ENCODE measurements at places on chromosomes 11 and 22.

DNA sequence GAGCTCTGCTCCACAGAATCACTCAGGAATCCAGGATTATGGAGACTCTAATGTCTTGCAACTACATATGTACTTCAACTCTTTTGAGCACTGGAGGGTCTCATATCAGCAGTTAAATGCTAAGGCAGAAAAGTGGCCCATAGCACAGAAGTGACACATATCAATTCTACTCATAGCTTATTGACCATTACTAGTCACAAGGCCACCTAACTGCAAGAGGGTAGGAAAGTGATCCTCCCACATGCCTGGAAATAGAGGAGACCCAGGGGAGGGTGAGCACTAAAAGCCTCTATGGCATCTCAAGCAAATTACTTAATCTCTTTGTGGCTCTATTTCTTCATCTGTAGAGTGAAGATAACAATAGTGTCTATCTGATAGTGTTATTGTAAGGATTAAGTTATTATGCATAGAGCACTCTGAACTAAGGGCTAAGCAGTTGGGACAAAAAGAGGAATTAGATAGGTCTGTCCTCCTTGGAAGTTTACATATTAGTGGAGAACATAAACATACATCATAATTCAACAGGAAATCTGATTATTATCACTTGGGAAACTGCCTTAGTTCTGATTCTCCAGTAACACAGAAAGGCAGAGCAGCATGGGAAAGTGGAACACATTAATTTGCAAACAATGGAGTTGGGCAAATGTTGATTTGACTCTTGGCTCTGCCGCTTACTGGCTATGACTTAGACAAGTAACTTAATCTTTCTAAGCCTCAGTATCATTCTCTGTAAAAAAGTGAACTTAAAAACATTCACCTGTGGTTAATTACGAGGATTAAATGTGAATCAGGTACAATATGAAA is 25.1 kb upstream of the USP47 start:
- no peak for DNase-seq

- no peak for DNase-seq
Observed at GRCh38 chr22:41676134-41676533, 12.5 kb downstream of the SNU13 start.

GRCh38 chr11:70833011-70833410 is 419.4 kb downstream of the SHANK2 start:
- DNase-seq = no peak

DNA sequence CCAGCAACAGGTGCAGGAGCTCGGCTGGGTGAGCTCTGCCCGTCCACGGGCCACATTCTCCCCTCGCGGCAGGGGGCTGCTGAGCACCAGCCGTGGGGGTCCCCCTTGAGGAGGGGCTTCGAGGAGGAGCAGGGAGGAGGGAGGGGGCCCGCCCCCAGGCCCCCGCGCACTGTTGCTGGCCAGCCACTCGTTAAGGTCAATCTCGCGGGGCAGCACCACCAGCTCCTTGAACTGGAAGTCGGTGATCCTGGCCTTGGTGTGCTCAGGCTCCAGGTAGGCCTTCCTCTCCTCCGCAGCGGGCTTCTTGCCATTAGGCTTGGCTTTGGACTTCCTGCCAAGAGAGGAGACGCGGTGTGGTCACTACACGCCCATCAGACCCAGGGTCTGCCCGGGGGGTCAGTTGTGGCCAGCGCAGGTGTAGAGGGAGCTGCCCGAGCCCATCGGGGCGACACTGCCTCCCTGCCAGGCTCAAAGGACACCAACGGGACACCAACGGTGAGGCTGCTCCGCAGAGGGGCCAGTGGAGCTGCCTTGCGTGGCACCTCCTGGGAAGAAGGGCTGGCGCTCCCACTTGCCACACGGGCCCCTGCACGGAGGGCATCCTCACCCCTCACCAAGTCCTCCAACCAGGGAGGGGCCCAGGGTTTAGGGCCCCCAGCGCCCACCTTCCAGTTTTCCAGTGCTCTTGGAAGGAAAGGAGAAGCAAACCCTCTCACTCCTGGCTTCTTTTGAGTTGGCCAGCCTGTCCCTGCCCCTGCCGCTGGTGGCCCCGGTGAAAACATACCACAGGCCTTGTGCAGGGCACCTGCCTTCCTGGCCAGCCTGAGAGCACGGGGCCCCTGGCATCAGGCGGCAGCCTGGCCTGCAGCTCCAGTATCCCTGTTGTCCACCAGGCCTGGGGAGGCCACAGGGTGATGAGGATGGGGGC is 5.8 kb downstream of the MOB2 start:
- no peak for DNase-seq

DNA sequence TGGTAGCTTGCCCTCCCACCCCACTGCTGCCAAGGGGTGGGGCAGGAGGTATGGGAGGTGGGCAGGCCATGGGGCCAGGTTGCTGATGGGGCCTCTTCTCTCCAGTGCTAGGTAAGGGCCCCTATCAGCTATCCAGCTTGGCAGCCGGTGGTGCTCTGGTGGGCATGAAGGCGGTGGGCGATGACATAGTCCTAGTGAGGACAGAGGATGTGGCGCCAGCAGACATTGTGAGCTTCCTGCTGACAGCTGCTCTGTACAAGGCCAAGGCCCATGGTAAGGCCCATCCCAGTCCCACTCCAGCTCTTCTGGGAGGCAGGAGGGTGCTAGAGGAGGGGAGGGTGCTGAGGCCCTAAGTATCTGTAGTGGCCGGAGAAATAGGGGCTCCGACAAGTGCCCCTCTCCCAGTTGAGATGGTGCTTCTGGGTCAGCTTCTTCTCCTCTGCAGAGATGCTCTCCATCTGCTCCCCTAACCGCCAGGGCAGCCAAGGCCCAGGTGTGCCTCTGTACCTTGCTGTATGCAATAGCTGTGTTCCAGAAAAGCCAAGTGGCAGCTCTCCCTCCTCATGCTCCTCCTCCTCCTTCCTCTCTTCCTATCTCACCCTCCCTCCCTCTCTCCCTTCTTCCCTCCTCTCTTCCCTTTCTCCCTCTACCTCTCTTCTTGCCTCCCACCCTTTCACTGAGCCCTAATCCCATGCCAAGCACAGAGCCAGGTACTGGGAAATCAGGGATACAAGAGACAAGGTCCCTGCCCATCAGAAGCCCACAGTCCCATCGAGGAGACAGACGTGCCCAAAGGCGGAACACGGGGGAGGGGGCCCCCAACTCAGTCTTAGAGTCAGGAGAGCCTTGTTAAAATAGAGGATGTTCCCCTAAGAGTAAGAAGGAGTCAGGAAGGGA is 55.3 kb downstream of the OTOG start:
- DNase-seq = no peak

- DNase-seq = no peak
Observed at GRCh38 chr11:86737737-86738136, 62.6 kb upstream of the PRSS23 start.

DNA sequence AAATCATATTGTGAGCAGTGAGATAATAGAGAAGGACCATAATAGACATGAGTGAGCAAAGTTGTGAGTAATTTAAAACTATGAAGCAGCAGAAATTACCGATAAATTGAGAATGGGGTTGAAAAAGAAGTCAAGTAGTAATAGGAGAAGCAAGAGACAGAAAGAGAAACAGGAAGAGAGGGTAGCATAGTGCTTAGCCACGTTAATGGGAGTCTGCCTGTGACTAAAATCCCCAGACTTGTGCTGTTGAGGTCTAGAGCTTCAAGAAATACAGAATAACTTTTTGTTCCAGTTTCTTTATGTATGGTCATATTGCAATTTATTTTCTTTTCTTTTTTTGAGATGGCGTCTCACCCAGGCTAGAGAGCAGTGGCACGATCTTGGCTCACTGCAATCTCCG is 368.7 kb downstream of the METTL15 start:
- no peak for DNase-seq

DNA sequence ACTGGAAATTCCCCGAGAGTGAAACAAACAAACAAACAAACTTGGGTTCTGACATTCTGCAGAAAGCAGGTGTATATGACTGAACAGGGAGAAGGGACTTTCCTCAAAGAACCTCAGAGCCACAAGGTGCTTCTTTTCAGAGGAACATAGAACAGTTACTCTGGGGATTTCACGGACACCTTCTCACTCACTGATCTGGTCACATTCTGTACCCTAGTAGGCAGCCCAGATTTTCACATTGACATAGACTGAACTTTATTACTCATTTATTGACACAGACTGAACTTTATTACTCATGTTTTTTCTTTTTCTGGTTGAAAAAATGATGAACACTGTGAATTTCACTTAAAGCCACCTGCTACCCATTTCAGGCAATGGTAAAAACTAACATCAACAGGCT is 263.0 kb downstream of the OPCML start:
- no peak for DNase-seq

DNA sequence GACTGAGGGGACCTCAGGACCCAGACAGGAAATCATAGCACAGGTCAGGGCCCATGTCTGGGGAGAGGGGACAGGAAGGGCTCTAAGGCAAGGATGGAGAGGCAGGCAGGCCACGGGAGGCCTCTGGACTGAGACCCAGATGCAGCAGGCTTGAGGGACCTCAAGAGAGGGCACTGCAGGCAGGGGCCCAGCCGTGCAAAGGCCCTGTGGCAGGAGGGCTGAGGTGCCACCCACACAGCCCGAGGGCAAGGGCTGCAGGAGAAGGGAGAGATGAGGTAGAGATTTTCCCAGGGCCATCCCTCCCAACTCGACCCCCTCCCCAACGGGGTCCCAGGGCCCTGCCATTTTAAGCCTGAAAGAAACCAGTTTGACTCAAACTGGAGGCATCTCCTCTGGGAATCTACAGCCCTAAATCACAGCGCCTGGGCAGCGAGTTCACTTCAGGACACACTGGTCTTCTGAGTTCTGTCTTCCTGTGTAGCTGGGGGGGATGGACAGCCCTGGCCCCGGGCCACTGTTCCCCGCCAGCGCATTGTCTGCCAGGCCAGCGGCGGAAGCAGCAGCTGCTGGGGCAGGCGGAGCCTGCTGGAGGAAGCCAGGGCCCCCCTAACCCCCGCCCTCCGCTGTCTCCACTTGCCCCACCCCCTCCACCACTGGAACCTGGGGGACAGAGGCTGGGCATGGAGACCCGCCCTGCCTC is 20.3 kb upstream of the WNT7B start:
- no peak for DNase-seq

- DNase-seq = no peak
Observed at GRCh38 chr11:6900327-6900999, 8.2 kb upstream of the OR2D2 start.
